ENCODE measurements at places on chromosomes 7 and 10.
A peak's percentile ranks its signal among the peaks of the same experiment; 100 is the strongest.

DNA sequence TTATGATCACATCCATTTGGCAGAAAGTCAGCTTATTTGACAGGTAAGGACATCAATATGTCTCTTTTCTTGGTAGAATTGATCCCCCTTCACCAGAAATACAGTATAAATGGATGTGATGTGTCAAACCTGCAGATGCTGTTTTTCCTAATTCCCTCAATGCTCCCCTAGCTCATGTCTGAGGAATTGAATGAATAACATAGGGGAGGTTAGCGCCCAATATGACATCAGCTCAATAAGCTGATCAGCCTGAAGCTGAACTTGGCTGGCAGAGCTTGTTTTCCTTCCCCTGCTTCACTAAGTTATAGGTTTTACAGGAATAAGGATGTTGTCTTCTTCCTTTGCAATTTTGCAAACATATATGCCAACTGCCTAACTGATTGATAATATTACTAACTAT lies 132.5 kb downstream of the REEP3 start:
- no peak for DNase-seq

DNA sequence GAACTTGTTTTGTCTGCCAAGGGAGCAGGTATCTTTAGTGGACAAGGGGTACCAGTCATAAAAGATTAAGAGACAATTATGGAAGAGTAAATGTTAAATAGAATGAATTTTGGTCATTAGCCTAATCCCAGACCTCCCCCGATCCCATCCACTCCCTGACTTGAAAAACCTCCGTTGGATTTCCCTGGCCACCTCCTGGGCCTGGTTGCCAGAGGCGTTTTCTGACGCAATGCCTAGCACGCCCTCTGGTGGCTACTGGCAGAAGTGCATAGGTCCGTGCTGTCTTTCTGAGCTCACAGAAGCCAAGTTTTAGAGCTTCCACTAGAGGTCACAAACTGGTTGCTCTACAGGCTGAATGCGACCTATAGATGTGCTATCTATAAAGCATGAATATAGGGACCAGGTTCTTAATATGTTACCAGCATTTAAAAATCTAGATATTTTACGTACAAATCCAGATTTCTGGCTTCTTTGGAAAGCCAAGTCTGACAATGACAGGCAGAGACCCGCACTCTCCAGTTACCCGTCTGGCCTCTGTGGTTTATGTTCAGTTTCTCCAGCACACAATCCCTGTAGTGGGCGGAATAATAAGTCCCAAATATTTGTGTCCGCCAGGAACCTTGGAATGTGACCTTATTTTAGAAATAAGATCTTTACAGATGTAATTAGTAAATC lies 39.8 kb downstream of the SPOCK2 start:
- DNase-seq: peak; percentile 91

- DNase-seq: no peak
Observed at GRCh38 chr7:34086064-34086463, 180.7 kb downstream of the BMPER start.

GRCh38 chr7:77459311-77459726 lies 43.2 kb upstream of the GSAP start:
- DNase-seq: no peak

DNA sequence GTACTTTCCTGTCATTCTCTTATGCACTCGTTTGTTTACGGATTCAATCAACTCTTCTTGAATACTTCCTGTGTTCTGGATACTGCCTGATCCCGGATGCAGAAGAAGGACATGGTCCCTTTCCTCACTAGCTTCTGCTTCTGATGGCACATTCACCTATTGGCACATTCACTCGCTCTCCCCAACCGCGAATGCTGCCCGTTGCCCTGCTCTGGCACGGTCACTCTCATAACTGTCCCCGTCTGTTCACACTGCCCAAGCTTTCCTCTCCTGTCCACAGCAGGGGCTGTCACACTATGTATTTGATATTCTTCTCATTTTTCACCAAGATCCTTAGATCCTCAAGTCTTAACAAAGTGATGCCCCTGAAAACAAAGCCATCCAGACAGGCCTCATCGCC lies 327.4 kb downstream of the PAXIP1 start:
- no peak for DNase-seq

GRCh38 chr7:123075838-123076467 lies 80.5 kb upstream of the TAS2R16 start:
- no peak for DNase-seq

DNA sequence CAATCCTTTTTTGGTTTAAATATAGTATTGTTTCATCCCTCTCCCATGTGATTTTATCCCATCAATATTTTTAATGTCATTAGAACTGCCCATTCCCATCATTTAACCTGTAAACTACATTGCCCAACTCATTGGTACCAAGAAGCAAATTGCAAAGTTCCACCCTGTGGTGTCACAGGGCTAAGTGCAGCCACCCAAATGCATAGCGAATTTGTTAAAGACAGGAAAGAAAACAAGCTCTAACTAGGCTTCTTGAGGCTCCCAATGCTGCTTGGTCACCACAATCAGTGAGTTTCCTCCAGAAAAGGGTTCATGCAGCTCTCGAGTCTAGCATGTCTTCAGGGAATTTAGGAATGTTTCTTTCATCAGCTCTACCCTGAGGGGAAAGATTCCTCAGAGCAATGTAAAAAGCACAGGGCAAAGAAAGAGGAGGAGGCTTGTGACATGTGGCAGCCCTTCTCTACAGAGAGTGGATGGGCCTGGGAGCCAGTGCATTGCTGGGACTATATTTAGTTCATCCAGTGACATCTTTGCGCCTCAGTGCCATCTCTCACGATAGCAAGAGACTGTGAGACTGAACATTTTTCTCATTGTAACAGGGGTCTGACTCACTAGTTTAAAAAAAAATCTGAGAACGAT lies 58.1 kb downstream of the CAV1 start:
- DNase-seq: no peak

GRCh38 chr10:34641913-34642558 lies 173.1 kb downstream of the PARD3 start:
- DNase-seq: no peak

GRCh38 chr7:46318276-46318675 lies 397.2 kb upstream of the IGFBP3 start:
- DNase-seq: no peak

DNA sequence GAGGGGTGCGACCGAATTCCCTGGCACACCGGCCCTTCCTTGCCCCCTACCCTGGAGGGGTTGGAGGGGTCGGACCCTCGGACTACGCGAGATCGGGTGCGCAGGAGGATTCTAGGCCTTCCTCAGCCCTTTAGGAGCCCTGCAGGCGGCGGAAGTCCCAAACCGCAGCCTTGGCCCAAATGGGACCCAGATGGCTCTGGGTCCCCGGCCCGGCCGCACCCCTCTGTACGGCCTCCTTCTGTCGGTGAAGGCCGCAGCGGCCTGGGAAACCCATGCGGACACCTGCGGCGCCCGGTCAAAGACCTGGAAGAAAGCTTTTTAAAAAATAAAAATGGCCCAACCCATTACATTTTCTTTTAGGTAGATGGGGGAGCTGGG lies 2.4 kb upstream of the VAX1 start:
- DNase-seq: no peak

DNA sequence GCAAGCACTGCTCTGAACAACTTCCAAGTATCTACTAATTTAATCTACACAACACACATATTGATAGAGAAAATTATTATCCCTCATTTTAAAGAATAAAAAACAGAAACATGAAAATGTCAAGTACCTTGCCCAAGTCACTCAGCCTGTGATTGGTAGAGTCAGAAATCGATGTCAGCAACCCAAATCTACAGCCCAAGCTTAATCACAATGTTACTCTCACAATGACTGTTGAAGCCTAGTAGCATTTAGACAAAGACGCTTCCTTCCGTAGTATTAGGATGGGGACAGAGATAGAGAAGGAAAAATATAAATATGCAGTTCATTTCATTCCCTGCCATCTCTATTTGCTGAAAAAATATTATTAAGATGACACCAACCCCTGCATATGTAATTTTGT lies 242.5 kb downstream of the ELMO1 start:
- DNase-seq: no peak

DNA sequence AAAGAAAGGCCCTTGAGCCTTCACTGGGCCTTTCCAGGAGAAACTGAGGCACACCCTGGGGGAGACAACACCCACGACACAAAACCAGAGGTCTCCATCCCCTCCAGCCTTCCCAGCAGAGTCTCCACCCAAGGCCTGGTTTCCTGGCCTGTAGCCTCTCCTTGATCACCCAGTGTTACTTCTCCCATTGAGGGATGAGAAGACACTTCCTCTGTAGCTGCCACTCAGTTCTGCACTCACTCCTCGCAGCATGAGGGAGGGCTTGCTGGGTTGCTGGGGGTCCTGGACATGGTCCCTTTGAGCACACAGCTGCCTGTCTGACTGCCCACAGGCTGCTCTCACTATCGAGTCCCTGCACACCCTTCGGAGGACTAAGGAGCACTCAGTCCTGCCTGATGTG lies 438.1 kb upstream of the FOXK1 start:
- no peak for DNase-seq

- DNase-seq: no peak
Observed at GRCh38 chr7:146136357-146136875, 19.8 kb downstream of the CNTNAP2 start.

- DNase-seq: no peak
Observed at GRCh38 chr10:84493361-84493760, 165.0 kb downstream of the CCSER2 start.

DNA sequence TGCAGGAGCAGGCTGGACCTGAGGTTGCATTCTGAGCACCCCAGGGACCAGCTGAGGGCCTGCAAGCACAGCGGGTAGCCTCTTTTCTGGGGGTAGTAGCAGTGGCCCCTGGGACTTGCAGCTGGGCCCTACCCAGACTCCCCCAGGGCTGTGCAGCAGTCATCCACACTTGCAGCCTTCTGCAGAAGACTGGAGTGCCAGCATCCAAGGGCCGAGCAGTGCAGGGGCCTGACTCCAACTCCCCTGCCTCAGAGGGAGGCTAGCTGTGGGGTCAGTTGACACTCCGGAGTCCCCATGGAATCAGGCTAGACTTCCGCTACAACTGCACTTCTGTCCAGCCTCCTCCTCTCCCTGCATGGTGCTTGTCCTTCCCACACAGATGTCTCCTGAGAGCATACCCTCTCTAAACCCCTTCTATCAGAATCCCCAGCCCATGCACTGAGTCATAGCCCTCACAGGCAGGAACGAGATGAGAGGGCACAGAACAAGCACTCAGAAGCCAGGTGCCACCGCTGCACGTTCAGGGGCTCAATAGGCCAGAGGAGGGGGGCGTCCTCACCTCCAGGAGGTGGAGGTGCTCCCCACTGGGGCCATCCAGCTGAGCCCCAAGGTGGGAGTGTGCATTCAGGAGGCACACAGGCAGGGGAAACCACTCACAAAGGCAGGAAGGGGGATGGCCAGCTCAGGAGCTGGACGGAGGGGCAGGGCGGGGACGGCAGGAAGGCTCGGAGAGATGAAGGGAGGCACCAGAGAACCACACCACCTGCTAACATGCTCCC lies 7.5 kb downstream of the RASGEF1A start:
- no peak for DNase-seq

DNA sequence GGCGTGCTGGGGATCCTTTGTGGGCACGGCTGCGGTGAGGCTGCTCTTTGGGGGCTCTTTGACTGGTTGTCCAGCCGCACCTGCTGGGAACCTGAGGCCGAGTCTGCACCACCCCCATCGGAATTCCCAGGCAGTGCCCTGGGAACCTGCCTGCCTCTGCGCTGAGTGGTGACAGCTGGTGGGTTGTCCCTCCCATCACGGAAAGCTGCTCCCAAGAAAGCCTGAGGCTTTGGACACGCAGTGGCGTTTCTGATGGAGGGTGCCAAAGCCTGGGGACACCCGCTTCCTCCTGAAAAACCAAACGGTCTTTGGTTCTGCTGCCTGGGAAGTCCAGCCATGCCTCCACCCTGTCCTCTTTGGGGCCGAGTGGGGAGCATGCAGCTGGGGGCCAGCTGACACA lies 21.4 kb upstream of the SHH start:
- DNase-seq: no peak

DNA sequence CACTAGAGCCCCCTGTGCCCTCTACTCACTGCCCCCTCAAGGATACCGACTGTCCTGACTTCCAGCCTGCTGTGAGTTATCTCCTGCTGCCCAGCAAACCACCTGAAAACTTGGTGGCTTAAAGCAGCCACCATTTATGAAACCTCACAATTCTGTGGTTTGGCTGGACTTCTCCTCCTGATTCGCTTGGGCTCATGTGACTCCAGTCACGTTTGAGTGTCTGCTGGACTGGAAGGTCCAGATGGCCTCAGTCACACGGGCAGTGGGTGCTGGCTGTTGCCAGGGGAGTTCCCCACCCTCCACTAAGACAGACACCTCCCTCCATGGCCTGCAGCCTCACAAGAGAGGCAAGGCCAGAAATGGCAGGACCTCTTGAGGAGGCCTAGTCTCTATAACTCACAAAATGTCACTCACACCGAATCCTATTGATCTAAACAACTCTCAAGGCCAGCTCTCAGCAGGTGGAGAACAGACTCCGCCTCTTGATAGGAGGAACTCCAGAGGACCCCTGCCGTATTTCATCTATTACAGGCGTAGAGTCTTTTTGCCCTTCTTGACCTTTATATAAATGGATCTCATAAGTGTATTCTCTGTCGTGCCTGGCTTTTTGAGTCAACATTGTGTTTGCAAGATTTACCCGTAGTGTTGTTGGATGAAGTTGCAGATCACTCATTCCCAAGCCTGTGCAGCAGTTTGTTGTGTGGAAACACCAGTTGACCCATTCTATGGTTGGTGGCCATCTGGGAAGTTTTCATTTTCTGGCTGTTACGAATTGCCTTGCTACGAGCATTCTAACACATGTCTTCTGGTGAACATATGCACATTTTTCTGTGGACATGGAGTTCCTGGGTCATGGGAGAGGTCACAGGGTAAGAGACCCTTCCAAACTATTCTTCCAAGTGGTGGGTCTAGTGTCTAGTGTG lies 48.3 kb downstream of the ZMIZ1 start:
- no peak for DNase-seq
